Heart right ventricle (tissue), 16 donors: ENCODE measurements at places on chromosomes 1 and 21.

- DNase-seq, result no peak
These were observed 2.4 kb downstream of the DMRTA2 start for GRCh38 chr1:50420689-50421365.

- peak; percentile 88 for DNase-seq
These were observed 18.6 kb downstream of the KCNQ4 start for GRCh38 chr1:40802078-40802741.

DNA sequence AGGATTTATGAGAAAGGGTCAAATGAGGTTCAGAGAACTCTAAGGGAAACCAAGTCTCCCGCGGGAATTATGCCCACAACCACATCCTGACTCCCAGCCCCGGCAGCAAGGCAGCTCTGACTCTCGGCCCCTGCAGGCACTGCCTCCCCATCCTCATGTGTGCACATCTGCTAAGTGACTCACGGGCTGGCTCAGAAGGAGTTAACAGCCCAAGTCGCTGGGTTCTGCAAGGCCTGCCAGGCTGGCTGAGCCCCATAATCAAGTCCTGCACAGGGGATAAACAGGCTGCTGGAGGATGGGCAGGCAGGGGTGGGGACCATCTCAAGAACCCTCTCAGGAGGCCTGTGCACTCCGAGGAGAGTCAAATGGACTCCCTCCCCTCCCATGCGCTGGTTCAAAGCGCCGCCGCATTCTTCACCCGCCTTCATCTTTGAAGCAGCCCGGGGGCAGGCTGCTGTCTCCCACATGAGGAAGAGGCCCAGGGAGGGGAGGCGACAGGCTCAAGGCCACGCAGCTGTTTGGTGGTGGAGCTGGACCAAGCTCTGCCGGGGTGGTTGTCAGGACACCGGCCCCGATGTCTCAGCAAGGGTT is 344.3 kb downstream of the MATN1 start:
- no peak for DNase-seq

GRCh38 chr1:53641481-53642214 is 97.3 kb downstream of the GLIS1 start:
- DNase-seq, result no peak

DNA sequence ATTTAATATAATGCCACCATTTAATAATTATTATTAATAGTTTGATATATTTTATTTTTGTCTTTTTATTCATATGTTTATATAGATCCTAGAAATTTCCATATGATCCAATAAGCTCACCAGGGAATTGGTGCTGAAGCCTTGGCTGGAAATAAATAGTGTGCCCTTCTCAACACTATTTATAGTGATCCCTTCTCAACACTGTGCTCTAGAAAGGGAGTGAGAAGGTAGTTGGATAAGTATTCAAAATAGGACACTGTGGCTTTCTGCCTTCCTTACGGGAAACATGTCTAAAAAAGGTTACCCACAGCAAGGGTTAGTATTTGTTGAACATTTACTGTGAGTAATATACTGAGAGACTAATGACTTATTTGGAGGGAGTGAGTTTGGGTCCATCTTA is 496.1 kb downstream of the NEGR1 start:
- DNase-seq, result no peak

- DNase-seq, result no peak
These were observed 19.6 kb downstream of the SKI start for GRCh38 chr1:2247760-2248126.

DNA sequence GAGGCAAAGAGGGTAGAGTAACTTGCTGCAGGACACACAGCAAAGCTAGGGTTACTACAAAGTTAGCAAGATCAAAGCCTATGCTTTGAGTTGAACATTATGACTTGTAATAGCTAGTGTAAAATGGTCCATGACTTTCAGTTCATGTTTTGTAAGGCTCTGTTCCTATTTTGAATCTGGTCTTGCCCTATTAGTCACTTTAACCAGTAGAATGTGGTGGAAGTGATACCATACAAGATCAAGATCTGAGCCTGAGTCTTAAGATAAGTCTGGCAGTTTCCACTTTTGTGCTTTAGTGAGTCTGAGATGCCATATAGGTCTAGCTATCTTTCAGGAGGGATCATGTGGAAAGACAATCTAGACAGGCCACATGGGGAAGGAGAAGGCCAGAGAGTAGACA is 282.1 kb upstream of the BRINP3 start:
- DNase-seq, result no peak

DNA sequence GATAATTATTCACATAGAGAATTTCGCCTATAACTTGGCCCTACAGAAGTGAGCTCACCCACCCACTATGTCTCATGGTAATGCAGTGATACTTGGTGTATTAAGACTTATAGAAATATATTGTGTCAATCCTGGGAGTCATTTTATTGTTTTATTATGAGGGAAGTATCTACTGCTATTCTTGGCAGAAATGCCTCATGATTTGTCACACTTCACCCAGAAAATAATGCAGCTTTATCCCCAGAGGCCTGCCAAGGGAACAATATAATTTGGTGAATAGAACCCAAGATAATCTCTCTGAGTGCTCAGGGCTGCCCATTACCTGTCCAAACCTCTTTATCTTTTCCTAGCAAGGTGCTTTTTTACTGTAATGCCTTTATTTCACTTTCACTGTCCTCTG is 98.0 kb downstream of the ZP4 start:
- no peak for DNase-seq

- DNase-seq, result no peak
These were observed 220.7 kb downstream of the HLX start for GRCh38 chr1:221099747-221100595.

GRCh38 chr1:228411548-228412430 is 4.9 kb downstream of the TRIM17 start:
- no peak for DNase-seq

- no peak for DNase-seq
These were observed 19.9 kb downstream of the ZNF648 start for GRCh38 chr1:182041615-182042014.

DNA sequence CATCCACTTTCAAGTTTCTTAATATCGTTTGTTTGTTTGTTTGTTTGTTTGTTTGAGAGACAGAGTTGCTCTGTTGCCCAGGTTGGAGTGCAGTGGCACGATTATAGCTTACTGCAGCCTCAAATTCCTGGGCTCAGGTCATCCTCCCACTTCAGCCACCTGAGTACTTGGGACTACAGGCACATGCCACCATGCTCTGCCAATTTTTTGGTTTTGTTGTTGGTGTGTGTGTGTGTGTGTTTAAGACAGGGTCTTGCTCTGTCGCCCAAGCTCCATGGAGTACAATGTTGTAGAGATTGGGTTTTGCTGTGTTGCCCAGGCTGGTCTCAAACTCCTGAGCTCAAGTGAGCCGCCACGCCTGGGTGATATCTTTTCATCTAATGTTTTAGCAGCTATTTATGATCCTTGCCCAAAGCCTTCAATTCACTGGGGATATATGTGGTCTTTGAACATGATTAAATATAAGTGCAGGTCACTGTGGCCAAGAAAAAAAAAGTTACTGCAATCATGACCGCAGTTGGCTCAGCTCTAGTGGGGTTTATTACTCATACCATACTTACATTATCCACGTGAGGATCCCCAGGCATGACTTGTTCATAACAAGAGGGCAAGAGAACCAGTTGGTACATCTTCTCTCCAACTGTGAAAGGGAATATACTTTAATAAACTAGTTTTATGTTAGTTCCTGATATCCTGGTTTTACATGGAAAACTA is 8.0 kb downstream of the RRP1B start:
- DNase-seq, result no peak

DNA sequence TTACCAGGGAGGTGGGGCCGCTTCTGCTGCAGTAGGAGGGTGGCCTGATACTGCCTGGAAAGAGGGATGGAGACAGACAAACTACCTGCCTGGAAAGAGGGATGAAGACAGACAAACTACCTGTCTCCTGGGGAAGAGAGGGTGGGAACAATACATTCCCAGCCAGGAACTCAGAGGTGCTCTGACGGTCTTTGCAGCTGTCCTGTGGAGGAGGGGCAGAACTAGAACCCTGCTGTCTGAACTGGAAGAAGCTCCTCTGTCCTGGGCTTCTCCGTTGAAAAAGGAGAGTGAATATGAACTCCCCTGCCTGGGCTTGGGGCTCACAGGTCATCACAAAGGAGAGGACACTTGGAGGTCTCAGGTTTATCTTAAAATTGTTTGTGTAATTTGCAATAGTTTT is 40.3 kb upstream of the ETV3 start:
- DNase-seq, result no peak

- DNase-seq, result no peak
These were observed 113.7 kb downstream of the RUNX1 start for GRCh38 chr21:34935452-34935851.

DNA sequence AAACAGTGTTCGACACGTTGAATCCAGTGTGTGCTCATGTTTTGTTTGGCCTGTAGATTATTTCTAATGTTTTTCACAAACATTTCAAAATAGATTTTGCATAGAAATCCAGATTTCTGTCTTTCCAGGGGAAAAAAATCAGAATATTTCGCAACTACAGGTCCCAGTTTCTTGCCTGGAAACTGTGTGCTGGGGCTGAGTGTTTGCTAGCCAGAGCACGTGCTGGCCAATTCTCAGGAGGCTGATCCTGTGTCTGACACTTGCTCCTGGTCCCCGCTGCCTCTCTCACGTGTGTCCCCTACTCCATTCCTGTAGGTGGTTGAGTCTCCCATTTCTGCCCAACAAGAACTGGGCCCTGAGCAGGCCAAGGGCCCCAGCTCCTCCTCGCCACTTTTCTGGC is 2.4 kb downstream of the MAB21L3 start:
- no peak for DNase-seq

GRCh38 chr1:170704256-170704655 is 40.3 kb downstream of the PRRX1 start:
- no peak for DNase-seq

GRCh38 chr21:45613396-45613795 is 30.1 kb upstream of the PCBP3 start:
- DNase-seq, result no peak

DNA sequence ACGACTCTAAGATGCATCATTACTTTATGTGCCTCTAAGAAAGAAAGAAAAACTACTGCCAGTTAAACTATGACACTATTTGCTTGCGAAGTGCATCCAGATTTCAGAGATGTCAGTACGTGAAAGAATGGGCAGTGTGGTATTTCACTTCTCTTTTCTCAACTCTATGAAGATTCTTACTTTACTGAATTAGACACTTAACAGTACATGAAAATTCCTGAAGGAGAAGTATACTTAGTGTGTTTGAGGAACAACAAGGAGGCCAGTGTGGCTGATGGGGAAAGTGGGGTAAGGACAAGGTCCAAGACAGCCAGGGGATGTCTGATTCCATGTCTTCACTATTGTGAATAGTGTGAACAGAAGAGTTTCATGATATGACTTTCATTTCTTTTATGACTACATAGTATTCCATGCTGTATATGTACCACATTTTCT is 53.9 kb upstream of the HSD17B7 start:
- no peak for DNase-seq

- DNase-seq, result no peak
These were observed 21.0 kb downstream of the SDE2 start for GRCh38 chr1:225977937-225978748.
